ENCODE measurements at places on chromosomes 2 and 18. TPM values are rescaled to one million over a fixed set of nuclear protein-coding genes. Genes with fewer than 3 reads are reported as not detected.

Gene GULP1
- polyA plus RNA-seq: not detected

Gene LINC00305
- polyA plus RNA-seq: not detected

- DNase-seq: no peak
These were observed 75.6 kb upstream of the OTX1 start for GRCh38 chr2:62974999-62975398.

- no peak for DNase-seq
These were observed 13.3 kb upstream of the FAP start for GRCh38 chr2:162256591-162256991.

GRCh38 chr2:16312771-16313170, 352.9 kb downstream of the CYRIA start:
- no peak for DNase-seq

GRCh38 chr2:119760237-119760955, 674 bp downstream of the PTPN4 start:
- DNase-seq: no peak

DNA sequence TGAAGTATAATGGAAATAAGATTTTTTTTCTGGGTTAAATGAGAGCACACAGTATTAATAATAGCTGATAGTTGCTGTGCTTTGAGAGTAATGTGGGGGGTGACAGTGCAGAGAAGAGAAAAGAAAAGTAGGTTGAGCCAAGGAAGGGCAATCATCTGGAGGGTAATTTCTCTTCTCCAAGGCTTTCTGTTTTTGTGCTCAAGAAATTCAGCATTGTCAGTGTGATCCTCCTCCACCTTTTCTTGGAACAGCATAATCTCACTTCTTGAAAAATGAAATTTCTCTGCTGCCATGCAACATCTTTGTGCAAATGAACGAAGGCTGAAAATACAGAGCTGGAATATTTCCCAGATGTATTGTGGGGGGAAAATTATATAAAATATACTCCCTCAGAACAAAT, 673.1 kb downstream of the LRRTM4 start:
- DNase-seq: no peak

DNA sequence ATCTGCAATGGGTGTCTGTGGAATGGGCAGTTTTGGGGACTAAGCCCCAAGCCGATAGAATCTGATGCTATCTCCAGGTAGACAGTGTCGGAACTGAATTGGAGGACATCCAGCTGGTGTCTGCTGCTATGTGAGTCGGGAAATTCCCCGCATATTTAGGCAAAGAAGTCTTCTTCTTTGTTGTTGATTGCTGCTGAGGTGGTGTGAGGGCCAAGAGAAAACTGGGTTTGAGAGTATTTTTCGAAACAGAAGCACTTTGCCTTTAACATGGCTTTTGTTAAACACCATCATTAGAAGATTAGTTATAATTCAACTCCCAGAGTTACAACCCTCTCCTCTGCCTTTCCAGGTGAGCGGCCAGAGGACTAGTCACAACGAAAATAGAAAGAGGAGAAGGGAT, 49.4 kb upstream of the ACTR3 start:
- DNase-seq: no peak

Gene BARD1
- polyA plus RNA-seq: 4.1 TPM

- DNase-seq: no peak
These were observed 19.7 kb downstream of the RASGRP3 start for GRCh38 chr2:33496150-33496549.

DNA sequence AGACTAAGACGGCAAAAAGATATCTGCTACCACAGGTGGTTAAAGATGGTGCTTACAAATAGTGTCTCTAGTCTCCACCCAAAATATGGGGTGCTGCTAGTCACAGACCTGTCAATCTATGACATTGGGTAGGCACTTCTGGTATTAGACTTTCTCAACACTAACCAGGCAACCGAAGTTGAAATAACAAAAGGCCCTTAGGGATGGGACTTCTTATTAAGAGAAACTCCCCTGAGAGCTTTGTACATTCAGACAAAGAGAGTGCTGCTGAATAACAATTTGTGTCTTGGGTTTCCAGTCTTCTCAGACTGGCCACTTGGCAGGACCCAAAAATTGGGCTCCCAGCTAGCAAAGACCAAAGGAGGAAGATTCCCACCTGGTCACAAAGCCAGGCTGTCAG, 310.0 kb downstream of the CNTNAP5 start:
- DNase-seq: no peak

Gene LRRTM4
- not detected for polyA plus RNA-seq

DNA sequence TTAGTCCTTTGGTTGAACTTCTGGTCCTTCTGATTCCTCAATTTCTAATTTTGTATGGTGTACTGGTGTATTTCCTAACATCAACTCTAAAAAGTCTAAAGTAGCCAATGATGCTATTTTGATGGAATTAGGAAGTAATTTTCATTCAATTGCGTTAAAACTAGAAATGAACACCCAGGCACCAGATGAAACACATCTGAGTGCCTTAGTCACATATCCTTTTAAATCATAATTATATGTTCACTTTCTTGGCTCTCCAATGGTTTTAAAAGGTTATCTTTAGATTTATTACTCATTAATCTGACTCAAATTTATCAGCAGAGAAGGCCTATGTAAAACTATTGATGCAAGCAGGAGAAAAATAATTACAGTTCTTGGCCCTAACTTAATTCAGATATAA, 119.7 kb downstream of the GAREM1 start:
- no peak for DNase-seq
